ENCODE measurements at places on chromosomes 3 and 15.
A peak's percentile ranks its signal among the peaks of the same experiment; 100 is the strongest.

- no peak for DNase-seq
Observed at GRCh38 chr3:169992781-169993180, 26.2 kb downstream of the SEC62 start.

- DNase-seq = no peak
Observed at GRCh38 chr15:80182611-80183261, 29.9 kb downstream of the FAH start.

GRCh38 chr3:124283652-124284023 lies 291.7 kb upstream of the ROPN1 start:
- no peak for DNase-seq

GRCh38 chr3:73259856-73260255 lies 198.4 kb downstream of the EBLN2 start:
- DNase-seq = no peak

DNA sequence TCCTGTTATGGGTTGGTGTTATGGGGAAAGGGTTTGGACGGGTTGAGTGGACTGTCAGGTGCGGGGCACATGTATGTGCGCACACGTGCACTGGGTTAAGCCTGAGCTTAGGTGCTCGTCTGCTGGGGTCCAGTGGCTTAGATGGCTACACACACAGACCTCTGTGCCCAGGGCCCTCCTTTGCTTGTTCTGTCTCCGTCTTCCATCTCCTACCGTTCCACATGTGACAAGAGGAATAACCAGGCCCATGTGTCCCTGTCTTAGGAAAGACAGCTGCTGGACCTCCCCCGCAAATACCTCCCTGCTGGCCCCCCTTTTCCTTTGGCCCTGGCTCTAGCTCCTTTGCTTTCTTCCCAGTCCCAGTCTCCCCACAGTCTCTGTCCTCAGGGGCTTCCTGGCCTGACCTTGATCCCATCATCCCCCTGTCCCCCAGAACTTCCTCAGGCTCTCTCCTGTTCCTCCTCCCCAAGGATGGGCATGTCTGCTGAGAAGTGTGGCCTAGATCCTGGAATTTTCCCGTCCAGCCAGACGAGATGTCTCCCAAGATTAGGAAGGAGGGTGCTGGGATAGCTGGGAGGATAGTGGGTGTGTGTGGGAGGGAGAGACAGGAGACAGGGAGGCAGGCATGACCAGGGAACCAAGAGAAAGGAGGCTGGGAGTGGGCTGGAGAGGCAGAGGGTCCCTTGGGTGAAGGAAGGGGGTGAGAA lies 797 bp upstream of the THPO start:
- no peak for DNase-seq

DNA sequence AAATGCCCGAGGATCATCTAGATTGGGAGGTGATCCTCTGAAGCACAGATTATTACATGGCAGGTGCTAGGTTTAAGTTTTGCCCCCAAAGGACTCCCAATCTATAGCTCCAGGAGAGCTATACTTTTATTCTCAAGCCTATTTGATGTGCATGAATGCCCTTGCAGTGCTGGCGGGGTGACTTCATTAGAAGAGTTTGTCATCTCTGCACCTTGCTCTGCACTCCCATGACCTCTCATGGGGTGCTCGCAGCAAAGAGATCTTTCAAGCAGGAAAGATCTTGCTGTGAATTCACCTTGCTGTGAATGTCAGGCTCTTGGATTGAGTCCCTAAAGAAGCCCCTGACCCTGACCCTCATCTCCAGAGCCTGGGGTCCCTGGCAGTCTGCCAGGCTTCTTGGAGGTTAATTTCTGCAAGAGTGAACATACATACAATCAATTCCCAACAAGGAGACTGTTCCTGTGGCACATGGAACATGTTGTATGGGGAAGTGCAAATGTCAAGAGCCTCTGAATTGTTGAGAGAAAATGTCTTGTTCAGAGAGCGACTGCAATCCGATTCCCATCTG lies 45.9 kb downstream of the FAM43A start:
- DNase-seq = peak; percentile 79

DNA sequence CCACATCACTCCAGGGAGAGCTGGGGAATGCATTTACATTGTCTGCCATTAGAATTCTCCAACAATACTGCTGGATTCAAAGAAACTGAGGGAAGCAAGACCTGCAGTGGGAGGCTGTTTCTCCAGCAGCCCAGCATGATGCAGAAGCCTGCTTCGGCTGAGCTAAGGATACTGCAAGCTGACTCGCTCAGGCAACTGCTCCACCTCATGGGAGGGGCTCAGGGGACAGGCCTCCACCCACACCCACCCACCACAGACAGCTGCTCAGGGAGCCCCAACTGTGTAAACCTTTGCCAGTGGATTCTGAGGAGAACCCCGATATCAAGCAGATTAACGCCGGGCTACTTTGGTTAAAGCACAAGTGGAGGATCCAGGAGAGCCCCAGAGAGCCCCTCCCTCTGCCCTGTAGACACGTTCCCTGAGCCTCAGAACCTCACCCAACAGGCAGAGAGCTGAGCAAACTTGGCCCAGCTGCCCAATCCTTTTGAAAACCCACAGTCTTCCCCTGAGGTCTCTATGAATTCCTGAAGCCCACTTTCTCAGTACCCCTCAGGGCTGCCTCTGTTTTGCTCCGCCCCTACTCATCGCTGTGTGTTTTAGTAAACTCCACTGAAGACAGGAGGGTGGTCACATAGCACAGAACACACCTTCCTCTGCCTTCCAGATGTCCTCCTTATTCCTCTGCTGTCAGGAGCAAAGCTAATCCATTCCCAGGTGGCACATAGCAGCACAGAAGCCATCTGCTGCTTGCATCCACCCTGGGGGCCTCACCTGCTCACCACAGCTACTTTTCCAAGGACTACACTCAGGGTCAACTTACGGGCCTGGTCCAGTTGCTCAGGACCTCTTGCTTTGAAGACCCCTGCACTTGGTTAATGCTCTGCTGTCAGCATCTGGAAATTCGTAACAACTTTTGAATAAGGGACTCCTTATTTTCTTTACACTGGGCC lies 269.0 kb downstream of the ABHD5 start:
- DNase-seq = no peak

DNA sequence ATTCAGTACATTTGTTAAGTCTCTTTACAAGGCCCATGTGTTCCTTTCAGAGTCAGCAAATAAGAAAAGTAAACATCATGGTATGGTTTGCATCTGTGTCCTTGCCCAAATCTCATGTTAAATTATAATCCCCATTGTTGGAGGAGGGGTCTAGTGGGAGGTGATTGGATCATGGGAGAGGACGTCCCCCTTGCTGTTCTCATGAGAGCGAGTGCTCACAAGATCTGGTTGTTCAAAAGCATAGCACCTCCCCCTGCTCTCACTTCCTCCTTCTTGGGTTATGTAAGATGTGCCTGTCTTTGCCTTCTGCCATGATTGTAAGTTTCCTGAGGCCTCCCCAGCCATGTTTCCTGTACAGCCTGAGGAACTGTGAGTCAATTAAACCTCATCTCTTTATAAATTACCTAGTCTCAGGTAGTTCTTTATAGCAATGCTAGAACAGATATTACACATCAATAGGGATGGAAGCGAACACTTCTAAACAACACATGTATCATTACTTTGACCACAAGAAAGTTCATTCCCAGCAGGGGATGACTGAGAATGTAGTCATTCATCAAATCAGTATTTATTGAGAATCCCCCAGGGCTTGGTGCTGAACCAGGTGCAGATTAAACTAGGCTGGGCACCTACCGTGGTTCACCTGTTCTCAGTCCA lies 4.1 kb downstream of the EFCAB12 start:
- no peak for DNase-seq

DNA sequence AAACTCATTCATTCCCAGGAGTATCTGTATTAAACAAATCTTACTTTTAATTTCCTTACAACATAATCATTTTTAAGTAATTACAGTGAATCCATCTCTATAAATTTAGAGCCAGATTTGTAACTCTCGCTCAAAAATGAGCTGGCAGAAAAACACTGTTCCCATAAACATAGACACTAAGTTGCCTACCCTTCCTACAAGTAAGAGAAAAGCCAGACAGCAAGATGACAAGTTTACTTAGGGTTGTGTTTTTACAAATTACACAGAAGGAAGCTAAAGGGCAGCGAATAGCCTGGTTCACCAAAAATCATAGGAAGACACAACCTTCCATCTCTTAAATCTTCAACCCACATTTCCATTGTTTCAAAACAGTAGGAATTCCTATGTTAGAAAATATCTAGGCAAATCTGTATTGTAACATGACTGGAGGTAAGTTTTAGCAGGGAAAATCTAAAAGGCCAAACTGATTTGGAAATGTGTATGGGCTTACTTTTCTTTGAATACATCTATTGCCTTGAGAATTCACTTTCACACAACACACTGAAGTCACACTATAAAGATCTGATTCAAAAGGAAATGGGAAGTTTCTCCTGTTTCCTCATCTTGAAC lies 21.7 kb downstream of the HERC1 start:
- no peak for DNase-seq

DNA sequence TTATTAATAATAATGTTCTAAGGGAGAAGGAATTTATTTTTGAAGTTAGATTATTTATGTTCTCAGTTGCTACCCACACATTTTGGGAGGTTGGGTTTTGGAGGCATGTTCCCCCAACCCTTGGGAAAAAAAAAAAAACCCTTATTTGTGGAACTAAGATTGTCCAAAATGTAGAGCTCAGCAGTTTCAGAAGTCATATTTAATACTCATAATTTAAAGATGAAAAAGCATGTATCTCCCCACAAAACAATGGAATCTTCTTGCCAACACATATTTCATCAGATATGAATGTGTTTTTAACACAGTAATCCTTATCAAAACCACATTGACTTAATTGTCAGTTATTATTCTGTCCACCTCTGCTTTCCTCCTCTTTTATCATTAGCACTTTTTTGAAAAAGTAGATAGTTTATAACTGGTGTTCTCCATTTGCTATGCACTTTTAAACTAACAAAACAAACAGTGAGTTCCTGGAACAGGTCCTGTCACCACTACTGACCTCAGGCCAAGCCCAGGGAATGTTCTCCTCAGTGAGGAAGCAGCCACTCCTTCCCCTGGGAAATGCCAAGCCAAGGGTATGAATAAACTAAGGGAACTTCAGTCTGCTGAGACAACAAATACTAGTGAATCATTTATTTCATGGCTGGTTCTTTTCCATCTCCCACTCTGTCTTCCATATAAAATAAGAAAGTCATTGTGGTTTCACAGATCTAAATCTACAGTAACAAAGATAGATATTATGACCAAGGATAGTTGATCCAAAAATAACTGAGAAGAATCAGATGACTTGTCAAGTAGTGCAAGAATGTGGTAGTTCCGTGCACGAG lies 414.4 kb upstream of the ALCAM start:
- no peak for DNase-seq

DNA sequence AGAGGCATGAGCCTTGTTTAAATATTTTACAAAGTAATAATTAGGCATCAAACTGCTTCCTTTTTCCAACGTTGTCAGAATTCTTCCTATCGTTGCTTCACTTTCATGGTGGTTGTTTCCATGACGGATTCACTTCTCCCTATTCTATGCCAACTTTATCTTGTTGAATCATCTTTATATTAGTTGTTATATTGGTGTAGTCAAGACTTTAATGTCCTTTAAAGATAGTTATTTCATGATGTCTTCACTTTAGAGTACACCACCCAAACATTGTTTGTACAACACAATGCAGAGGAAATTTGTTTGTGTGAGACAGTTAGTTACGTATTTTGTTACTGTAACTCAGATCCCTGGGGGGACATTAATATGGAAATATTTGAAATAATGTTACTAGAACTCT lies 61.9 kb downstream of the CRYBG3 start:
- DNase-seq = no peak
